ENCODE measurements at places on chromosomes 16 and 17.
A peak's percentile ranks its signal among the peaks of the same experiment; 100 is the strongest.

DNA sequence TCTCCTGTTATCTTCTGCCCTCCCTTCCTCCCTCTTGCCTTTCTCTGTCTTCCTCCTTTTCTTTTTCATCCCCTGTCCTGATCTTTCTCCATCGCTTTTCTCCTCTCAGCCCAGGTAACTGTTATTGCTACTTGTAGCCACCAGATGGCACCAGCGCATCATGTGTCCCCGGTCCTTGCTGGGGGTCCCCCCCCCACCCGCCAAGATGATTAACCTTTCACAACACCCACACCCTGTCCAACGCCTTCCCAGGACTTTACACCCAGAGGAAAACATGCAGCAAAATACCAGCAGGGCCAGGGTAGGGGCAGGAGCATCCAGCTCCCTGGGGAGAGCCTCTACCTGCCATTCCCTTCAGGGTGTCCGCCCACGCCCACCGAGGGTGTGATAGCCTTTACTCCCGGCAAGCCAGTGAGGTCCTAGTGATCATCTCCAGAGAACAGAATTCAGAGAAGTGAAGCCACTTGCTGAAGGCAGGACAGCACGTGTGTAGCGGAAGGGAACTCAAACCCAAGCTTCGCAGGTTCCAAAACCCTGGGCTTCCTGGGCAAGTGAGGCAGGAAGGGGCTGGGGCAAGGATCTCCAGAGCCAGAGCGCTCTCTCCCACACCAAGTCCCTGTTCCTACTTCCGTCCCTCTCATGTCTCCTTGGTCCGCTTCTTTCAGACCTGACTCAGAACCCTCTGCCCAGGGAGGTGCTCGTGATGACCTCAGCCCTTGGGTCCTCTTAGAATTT, 13.4 kb upstream of the TAC4 start:
- peak; percentile 9 for DNase-seq

DNA sequence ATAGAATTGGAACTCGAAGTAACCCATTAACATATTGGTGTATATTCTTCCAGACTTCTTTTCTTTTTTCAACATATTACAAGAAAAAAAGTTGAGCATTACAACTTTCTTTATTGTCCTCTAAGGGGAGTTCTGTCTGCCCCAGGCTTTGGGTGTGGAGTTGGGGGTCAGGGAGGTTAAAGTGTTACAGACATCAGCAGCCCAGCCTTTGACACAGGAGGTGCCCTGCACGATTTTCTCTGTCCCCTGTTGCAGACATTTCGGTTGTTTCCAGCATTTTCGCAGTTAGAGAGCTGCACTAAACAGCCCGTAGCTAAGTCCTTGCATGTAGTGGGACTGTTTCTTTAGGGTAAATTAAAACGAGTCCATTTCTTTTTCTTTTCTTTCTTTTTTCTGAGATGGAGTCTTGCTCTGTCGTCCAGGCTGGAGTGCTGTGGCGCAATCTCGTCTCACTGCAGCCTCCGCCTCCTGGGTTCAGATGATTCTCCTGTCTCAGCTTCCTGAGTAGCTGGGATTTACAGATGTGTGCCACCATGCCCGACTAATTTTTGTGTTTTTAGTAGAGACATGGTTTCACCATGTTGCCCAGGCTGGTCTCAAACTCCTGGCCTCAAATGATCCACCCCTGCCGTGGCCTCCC, 13.4 kb upstream of the ADCY7 start:
- no peak for DNase-seq

DNA sequence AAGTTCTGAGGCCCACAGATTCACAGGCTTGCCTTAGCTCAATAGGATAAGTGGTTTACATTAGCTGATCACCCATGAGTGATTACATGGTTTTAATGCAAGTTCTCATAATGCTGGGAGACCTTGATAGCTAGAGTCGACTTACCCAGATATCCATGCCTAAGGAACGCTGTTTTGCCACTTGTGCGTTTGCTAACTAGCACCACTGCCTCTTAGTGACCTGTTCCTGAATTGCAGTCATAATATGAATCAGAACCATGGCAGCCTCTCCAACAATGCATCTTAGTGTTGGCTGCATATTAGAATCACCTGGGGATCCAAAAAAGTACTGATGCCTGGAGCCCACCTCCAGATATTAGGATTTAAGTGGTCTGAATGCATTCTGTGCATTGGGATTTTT, 251.1 kb upstream of the CDH5 start:
- no peak for DNase-seq

DNA sequence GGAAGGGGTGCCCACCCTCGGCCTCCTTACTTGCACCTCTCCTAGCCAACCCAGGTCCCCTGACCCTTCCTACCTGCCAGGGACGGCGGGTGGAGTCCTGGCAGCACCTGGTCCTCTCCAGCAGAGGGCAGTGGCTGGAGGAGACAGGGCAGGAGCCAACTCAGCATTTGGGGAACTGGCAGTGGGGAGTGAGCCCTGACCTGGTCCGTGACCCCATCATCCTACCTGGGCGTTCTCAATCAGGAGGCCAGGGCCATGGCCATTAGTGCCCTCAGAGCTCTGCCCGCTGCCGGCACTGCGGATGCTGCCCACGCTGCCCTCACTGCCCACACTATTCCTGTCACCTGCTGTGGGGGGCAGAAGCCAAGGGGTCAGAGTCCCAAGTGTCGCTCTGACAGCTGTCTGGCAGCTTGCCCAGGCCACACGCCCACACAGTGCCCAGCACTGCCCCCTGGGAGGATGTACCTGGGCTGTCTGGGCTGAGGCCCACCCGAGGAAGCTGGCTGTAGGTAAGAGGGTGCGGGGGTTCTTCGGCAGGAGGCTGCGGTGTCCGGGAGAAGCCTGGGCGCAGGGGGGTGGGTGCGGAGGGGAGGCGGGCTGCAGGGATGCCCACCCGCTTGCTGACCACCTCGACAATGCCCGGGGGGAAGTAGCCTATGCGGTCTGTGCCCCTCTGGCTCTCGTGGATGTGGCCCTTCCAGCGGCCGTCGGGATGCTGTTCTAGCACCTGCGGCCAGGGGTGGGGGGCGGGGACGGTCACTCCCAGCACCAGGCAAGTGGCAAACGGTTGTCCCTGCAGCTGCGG, 10.8 kb downstream of the CASKIN2 start:
- no peak for DNase-seq

DNA sequence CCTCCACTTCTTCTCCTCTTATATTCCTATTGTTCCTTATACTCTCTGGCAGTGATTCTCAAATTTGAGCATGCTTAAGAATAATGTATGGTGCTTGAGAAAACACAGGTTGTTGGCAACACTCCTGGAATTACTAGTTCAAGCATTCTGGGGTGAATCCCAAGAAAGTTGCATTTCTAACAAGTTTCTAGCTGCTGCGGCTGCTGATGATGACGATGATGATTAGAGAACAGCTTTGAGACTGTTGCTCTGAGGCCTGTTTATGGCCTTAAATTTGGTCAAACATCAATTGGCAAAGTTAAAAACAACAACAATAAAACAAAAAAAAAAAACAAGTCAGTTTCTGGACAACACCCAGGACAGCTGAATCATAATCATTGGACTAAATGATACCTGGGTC, 961.9 kb downstream of the CDH11 start:
- DNase-seq, result no peak

GRCh38 chr16:88835383-88835782, 21.4 kb downstream of the GALNS start:
- no peak for DNase-seq
